ENCODE measurements at places on chromosomes 11 and 22.

GRCh38 chr22:41526226-41526829, 17.9 kb downstream of the POLR3H start:
- no peak for DNase-seq

DNA sequence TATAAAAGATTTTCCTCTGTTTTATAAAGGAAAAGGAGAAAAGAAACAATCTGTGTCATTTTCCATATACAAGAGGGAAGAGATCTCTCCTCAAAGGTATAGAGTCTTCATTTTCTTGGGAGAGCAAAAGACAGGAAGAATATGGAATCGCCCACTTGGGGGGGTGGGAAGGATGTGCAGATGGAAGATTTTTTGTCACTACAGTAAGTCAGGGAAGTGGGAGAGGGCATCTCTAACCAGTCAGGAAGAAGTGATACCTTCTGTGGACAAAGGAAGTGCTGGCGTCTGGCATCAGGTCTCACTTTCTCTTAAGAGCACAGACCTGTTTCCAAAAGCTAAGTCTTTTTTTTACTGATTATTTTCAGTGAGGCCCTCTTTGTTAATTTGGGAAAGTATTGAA, 1.4 kb downstream of the PRR14L start:
- no peak for DNase-seq

DNA sequence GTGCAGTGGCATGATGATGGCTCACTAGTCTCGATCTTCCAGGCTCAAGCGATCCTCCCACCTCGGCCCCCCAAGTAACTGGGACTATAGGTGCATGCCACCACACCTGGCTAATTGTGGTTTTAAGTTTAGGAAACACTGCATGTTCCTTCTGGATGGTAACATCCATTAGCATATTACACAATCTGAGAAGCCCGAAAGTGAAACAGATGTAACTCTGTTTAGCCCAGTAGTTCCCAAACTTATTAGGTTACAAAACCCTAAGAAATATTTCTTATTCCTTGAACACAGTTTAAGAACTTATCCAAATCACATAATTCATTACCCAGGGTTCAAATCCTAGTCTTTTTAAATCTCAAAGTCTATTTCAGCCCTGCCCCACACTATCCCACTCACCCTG, 28.3 kb downstream of the POLDIP3 start:
- DNase-seq = no peak

GRCh38 chr11:86673055-86673843, 833 bp upstream of the ME3 start:
- no peak for DNase-seq

DNA sequence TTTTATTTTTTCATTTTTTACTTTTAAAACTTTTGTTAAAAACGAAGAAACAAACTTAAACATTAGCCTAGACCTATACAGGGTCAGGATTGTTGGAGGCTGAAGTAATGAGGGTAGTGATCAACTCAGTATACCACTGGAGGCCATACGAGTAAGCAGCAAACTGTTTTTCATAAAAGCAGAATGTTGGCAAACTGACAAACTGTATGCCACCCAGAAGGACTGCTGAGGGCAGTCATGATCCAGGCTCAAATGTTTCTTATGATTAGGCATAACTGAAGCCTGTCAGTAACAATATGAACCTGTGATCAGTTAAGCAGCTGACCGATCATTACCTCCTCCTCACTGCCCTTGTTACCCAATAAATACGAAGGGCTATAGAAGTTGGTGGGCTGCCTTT, 10.2 kb upstream of the SC5D start:
- no peak for DNase-seq

- no peak for DNase-seq
These were observed 49.2 kb upstream of the POU2AF1 start for GRCh38 chr11:111428113-111428876.

DNA sequence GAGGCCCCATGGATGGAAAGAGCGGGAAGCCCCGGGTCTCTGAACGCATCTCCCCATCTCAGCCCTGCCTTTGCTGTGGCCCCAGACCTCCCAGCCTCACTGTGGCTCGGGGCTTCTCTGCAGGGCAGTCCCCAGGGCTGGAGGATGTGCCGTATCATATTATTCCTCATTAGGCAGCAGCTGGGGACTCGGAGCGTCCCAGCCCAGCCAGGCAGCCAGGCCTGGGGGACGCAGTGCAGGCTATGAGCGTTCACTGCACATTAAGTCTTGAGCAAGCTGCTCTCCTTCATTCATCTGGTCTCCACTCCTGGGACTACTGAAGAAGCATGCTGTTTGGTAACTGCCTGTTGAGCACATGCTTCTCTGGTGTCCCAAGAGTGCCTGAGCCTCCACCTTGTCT, 226.8 kb upstream of the TBCEL start:
- DNase-seq = no peak

GRCh38 chr11:125070699-125071254, 7.7 kb downstream of the SLC37A2 start:
- no peak for DNase-seq

GRCh38 chr11:84413549-84413948, 1127.4 kb upstream of the CCDC90B start:
- DNase-seq = no peak

DNA sequence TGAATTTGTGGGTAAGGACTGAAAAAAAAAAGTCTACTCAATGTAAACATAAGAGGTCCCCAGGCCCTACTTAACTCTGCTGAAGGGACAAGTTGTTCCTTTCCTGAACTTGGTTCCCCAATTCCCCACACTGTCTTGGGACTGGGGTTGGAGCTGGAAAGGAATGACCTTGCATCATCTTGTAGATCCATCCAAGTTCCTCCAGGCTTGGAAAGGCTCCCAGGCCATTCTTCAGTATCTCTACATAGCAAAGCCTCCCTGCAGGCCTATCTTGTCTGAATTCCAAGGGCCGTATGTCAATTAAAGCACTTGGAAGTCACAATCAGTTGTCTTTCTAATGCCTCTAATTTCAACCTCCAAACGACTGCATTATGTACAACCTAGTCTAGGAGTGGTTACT, 361.2 kb downstream of the TMEM135 start:
- no peak for DNase-seq

Measured in stimulated activated CD8-positive, alpha-beta memory T cell treated with anti-CD3 and anti-CD28 coated beads, Interleukin-15, amount 100 ng/mL, for 1 hour (primary cell).